ENCODE measurements at places on chromosomes 12 and 14.

GRCh38 chr12:52600071-52600470 is 1.2 kb downstream of the KRT72 start:
- no peak for DNase-seq

DNA sequence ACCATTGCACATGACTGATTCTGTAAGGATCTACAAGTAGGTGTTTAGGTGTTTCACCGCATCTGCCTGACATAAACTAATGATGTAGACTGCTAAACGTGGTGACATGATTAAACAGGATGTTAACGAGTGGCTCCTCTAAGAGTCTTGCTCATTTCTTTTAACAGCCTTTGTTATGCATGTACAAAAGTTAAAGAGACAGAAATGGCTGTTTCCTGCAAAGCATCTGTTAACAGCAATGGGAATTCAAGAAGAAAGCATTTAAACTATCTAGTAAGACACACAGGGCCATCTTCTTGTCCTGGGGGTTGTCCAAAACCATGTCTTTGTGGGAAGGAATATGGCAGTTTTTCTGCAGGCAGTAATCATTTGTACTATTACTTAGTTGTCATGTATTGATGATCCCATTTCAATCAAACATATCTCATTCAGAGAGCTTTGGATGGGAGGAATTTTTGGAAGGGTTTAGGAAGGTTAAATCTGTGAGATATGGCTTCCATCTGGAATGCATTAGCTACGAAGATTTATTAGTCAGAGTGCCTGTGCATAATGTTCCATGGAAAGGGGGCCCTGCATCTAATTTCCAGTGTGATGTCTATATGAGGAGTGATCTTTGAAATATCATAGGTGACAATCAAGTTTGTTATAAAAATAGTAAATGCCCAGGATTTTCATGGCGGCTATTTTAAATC is 495.1 kb downstream of the EGLN3 start:
- no peak for DNase-seq

- DNase-seq = no peak
Measured at GRCh38 chr14:24281636-24282035, 10.2 kb upstream of the RABGGTA start.

DNA sequence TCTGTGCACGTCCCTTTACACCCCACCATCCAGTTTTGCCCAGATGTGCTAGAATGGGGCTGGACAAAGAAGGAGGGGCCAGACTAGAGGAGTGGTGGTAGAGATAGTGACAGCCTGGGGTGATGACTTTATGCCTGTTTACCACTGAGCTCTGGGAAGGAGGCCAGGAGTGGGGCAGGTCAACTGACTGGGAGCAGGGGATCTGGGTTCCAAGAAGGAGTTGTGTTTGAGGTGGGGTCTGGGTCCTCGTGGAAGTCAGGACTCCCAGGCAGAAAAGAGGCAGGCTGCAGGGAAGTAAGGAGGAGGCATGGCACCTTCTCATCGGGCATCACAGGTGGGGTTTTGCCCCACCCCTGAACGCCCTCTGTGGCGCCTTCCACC is 315 bp downstream of the LTB4R2 start:
- no peak for DNase-seq
